T follicular helper cell (primary cell): ENCODE measurements at places on chromosomes 5 and 9.

DNA sequence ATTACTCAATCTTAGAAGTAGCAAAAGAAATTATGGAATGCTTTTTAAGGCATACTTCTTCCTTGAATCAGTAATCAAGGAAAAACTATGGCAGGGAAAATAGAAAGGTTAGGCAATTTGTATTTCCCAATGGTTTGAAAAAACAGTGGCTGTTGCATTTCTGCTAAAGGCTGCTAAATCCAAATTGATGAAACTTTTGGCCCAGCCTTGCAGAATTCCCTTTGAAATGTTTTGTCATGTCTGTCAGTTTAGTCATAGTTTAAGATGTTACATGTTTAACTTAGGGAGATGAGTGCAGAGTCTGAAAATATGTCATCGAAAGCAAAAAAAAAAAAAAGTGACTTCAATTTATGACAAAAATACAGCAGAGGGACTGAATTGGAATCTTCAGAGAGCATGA is 878.9 kb upstream of the WWC1 start:
- DNase-seq, result no peak

DNA sequence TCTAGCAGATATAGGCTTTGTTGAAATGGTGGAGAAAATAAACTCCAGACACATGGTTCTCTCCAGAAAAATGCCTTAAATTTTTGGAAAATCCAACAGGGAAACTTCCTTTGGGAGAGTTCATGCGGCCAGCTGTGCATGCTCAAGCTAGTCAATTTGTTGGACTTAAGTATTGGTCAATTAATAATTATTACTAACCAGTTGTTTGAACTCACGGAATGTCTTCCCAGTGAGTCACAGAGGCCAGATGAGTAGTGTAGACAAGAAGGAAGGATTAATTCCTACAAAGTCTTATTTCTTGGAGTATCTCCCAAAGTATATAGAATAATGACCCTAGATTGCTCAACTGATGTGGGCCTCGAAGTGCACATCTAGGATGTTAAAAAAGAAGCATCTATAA is 103.6 kb downstream of the MACIR start:
- no peak for DNase-seq

DNA sequence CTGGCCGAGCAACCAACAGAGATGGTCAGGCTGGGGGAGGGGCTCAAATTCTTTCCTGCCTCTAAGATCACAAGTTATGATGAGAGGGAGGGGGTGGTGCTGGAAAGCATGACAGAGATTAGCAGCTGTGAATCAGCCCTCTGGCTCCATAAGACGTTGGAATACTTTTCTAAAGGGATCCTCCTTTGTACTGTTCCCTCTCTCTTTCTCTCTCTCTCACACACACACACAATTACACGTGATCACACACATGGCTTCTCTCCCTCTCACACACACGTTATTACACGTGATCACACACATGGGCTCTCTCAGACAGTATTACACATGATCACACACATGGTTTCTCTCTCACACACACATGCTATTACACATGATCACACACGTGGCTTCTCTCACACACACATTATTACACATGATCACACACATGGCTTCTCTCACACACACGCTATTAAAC is at the start of gene SLC45A2:
SLC45A2 (minus strand) TSS at position 23 of the 454 bp plus-strand sequence. CDS start 110 bp downstream, outside the sequence.
- DNase-seq, result no peak

GRCh38 chr5:137061382-137061781 is 437.7 kb downstream of the SPOCK1 start:
- no peak for DNase-seq

DNA sequence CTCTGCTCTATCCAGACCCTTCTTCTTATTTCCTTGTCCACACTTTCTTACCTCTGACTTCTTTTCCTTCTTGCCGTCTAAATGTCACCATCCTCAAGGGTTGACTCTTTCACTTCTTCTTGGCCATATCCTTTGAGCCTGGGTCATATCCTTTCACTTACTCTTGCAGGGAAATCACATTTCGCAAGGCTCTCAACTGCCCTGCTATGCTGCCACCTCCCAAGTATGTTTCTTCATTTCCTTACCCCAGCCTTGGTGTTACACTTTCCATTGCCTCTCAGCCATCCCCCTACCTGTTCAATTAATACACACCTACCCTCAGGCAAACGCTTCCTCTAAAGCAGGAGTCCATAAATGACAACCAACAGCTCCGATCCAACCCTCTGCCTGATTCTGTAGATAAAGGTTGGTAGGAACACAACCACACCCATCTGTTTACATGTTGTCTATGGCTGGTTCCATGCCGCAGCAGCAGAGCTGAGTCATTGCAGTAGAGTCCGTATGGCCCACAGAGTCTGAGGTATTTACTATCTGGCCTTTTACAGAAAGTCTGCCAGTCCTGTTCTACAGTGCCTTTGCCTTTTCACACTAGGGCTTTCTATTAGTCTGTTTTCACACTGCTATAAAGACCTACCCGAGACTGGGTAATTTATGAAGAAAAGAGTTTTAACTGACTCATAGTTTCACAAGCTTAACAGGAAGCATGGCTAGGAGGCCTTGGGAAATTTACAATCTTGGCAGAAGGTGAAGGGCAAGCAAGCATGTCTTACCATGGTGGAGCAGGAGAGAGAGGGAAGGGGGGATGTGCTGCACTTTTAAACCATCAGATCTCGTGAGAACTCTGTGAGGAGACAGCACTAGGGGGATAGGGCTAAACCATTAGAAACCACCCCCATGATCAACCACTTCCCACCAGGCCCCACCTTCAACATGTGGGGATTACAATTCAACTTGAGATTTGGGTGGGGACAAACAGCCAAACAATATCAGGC is 97.9 kb downstream of the SV2C start:
- DNase-seq, result no peak

DNA sequence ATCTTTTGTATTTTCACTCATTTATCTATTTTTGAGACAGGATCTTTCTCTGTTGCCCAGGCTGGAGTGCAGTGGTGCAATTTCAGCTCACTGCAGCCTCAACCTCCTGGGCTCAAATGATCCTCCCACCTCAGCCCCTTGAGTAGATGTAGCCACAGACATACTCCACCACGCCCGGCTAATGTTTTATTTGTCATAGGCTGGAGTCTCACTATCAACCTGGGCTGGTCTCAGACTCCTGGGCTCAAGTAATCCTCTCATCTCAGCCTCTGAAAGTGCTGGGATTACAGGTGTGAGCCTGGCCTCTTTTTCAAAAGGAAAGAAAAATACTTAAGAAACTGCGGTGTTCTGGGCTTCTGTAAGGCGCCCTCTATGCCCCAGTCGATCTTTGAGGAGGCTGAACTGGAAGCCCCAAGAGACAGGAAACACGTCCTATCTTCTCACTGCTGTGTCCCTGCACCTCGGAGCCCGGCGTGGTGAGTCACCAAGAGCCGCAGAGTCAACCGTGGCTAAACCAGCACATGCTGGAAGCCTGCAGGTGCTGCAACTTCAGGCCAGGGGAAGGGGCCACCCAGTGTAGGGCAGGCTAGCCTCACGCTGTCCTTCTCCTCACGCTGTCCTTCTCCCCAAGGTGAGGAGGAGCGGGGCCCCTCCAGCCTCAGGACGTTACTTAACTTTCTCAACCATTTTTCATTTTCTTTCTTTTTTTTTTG is 15.2 kb upstream of the LHX3 start:
- peak; percentile 38 for DNase-seq
